ENCODE measurements at places on chromosomes 12 and 14. TPM values are rescaled to one million over a fixed set of nuclear protein-coding genes. Genes with fewer than 3 reads are reported as not detected.

SPIC gene
- not detected for total RNA-seq

CDKL1 gene
- 0.35 TPM for total RNA-seq

DNA sequence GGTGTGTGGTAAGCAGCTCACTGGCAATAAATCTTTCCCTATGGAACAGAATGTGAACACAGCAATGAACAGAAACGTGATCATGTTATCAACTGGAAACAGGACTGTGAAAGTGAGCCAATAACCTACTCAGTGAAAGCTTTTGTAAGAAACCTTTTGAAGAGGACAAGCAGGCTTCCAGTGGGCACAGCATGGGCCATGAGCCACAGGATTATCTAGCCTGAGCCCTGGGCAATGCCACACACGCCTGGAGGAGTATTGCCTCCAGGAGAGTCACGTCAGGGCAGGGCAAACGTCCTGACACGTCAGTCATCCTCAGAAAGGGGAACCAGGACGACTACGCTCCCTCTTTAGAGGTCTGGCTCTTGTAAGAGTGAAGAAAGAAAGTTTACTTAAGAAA lies 32.3 kb downstream of the NRDE2 start:
- ATAC-seq: no peak

- peak; percentile 91 for ATAC-seq
Observed at GRCh38 chr12:125528281-125528680, 463.0 kb downstream of the AACS start.

TAPBPL gene
- 6.2 TPM for total RNA-seq

DNA sequence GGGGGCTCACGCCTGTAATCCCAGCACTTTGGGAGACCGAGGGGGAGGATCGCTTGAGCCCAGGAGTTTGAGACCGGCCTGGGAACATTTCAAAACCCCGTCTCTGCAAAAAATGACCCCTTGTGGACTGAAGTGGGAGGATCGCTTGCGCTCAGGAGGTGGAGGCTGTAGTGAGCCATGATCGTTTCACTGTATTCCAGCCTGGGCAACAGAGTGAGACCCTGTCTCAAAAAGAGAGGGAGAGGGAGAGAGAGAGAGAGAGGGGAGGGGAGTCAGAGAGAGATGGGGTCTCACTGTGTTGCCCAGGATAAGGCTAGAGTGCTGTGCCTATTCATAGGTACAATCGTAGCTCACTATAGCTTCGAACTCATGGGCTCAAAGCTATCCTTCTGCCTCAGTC lies 2.8 kb downstream of the FGD4 start:
- ATAC-seq: no peak

TROAP gene
- total RNA-seq: 0.61 TPM

- ATAC-seq: no peak
Observed at GRCh38 chr14:34997762-34998161, 15.0 kb downstream of the SRP54 start.

DNA sequence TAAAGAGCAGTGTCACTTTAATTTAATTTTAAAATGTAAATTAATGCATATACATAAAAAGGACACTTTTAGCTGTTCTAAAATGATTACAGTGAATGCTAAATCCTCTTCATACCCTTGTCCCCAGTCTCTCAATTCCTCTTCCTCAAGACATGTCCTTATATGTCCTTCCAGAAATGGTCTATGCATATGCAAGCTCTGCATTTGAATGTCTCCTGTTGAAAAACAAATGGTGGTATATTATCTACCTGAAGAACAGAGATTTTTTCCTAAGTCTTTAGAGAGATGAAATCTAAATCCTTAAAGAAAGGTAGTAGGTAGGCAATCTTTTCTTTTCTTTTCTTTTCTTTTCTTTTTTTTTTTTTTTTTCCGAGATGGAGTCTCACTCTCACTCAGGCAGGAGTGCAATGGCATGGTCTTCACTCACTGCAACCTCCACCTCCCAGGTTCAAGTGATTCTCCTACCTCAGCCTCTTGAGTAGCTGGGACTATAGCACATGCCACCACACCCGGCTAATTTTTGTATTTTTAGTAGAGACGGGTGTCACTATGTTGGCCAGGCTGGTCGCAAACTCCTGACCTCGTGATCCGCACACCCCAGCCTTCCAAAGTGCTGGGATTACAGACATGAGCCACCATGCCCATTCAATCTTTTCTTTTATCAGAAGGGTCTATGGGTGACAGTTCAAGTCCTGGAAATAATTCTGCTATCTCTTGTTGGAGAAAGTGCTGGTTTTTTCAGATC lies 180.5 kb downstream of the PRKCH start:
- ATAC-seq: no peak

GRCh38 chr14:21525571-21525961 lies 580 bp downstream of the SALL2 start:
- ATAC-seq: peak; percentile 42

DNA sequence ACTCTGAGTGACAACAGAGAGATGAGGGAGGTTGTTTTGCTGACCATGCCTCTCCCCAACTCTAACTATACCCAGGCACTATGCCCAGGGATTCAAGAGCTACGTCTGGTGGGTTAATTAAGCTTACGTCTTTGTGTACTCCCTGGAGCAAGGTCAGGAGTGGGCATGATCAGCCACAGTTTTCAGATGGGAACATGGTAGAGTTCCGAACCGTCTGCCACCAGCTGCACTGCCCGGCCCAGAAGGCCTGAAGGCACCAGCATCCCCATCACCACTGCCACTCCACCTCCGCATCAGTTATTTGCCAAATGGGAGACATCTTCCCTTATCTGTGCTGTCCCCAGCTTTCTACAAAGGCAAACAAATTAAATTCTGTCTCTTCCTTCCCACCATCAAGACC lies 11.1 kb upstream of the GPX2 start:
- ATAC-seq: no peak

DNA sequence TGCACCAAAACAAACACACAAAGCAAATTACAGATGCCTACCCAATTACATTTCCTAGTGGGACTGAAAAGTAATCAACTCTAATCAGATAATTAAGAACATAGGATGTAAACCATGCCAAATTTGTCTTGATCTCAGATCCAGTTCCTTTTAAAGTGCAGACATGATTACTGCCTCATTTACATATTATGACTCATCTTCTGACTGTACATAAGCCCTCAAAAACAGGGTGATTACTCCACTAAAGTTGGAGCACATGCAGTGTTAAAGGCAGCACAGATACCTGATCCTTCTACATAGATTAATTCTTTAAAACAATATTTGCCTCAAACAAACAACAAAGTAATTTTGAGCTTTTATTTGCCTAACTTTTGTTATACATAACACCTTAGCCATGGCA lies 337.2 kb downstream of the RPS29 start:
- ATAC-seq: no peak

DNA sequence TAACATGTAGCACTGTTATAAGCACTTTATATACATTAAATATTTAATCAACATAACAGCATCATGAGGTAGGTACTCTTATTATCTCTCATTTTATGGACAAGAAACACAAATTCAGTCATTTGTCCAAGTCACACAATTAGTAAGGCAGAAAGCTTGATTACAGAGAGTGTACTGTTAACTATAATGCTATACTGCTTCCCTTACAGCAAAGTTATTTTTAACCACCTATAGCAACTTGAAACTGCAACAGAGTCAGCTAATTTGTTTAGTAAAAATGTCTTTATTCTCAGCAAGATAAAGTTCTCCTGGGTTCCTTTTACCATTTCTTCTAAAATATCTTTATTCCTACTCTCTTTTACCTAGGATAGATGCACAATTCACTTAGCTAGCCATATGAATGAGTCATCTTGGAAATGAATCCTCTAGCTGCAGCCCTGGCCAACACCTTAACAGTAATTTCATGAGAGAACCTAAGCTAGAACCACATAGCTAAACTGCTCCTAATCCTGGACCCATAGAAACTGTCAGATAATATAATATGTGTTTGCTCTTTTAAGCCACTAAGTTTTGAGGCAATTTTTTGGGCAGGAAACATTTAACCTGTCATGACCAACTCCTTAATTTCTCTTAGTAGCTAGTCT lies 90.2 kb upstream of the HECTD1 start:
- ATAC-seq: no peak

SLC41A2 gene
- 25.5 TPM for total RNA-seq

- ATAC-seq: no peak
Observed at GRCh38 chr12:29163146-29163545, 14.1 kb downstream of the FAR2 start.

DNA sequence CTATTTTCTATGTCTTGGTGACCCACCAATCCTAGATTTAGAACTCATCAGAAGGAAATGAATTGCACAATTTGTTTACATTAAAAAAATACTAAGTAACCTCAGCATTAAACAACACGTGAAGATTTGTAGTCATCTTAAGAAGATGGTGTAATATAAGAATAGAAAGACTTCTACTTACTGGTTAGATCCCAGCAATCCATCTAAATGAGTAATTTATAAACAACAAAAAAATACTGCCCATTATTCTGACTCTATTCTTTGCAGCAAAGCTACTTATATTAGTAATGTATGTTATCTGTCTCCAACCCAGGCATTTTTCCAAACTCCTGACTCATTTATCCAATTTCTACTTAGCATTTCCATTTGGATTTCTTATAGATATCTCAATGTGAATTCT lies 67.8 kb downstream of the CD163L1 start:
- no peak for ATAC-seq

GRCh38 chr12:130169256-130169655 lies 7.0 kb downstream of the FZD10 start:
- ATAC-seq: no peak

CLEC2A gene
- total RNA-seq: not detected

KLRB1 gene
- 0.33 TPM for total RNA-seq

DNA sequence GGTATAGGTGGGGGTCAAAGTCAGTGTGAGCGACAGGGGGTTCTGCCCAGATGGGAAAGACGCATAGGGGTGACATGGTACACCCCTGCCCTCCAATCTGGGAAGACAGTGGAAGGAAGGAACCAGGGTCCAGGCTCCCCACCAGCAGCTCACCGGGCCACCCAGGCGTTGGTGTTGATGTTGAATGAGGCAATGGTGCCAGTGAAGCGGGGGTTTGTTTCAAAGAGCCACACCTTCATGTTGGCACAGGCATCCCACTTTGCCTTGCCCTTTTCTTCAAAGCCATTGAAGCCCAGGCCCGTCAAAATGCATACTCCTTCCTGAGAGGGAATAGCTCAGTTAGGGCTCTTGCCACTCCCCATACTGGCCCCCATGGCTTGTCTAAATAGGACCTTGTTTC lies 7.5 kb downstream of the EMG1 start:
- no peak for ATAC-seq

DNA sequence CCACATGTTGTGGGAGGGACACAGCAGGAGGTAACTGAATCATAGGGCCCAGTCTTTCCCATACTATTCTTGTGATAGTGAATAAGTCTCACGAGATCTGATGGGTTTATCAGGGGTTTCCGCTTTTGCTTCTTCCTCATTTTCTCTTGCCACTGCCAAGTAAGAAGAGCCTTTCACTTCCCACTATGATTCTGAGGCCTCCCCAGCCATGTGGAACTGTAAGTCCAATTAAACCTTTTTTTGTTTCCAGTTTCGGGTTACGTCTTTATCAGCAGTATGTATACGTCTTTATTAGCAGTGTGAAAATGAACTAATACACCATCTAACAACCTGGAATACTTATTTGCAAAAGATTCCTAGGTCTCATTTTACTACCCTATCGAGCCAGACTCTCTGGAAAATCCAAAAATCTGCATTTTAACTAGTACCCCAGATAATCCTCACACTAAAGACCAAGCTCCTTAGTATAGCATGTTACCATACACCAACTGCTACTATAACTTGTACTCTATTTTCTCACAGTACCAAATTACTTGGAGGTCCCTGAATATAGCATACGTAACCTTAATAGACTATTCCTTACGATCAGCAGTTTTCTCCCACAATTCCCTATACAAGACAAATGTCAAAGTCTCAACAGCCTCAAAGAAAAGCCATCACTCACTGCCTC lies 11.5 kb downstream of the GTF2A1 start:
- no peak for ATAC-seq

TMEM119 gene
- total RNA-seq: 0.05 TPM

LALBA gene
- 0.23 TPM for total RNA-seq

DNA sequence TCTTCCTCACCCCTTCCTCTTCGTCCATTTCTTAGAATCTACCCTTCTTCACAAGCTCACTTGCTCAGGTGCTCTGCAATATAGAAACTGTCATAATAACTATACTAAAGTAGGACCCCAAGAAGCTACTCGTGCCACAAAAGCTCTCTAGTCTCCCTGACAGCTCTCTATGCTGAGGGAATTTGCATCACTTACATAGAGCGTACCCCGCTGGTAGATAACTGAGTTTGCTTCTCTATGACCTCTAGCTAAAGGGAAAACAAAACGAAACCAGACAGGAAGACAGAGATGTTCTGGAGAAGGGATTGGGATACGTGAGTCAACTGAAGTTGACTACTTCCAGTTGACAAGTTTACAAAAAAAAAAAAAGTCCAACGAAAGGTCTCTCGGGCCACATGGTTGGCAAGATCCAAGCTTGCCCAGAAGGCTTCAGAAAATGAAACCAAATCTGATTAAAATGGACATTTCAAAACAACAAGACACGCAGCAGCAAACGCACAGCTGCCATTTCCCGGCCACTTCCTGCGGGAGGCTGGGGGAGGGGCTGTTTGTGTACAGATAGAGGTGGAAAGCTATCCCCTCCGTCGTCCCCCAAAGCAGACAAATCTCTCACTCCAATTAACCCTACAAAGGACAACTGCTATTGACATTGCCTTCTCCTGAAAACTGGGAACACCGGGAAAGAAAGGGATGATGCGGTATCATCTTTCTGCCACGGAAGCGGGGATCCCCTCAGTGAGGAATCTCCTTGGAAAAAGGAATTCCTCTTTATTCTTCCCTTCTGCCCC lies 1.3 kb downstream of the BAZ2A start:
- peak; percentile 12 for ATAC-seq

DNA sequence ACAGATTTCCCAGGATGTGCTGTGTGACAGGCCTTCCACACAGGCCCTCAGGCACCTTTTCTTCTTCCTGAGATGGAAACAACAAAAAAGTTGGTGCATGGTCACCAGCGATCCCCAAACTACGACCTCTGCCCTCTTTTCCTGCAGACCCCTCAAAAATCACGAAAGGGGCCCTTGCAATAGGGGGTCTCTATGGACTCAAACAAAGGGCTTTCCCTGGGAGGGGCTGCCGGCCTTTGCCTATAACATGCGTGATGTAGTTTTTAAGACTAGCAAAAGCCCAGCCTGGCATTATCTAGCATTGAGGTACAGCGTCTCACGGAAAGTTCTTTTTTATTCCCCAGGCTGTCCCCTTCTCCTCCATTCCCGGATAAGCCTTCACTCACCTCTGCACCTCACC lies 71.2 kb downstream of the DIO3 start:
- ATAC-seq: no peak
